ENCODE measurements at places on chromosomes 5 and 9.

- DNase-seq = no peak
Measured at GRCh38 chr5:10479154-10479721, 37.6 kb downstream of the ROPN1L start.

GRCh38 chr5:151660616-151661495 is 25.9 kb downstream of the SPARC start:
- no peak for DNase-seq

GRCh38 chr5:125113328-125113727 is 366.9 kb upstream of the ZNF608 start:
- DNase-seq = no peak

GRCh38 chr5:22850981-22851380 is 2.2 kb downstream of the CDH12 start:
- no peak for DNase-seq

DNA sequence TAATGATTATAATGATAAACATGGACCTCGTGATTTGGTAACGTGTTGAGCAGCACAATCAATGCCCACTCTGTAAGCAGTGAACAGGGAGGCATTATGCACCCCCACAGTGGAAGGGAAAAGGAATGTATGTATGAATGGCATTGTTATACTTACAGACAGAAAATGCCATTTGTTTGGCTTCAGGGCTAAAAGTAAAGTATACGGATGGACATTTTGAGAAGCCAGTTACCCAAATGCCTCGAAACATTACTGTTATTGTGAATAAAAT is 260.2 kb upstream of the PPP1R2B start:
- DNase-seq = no peak

DNA sequence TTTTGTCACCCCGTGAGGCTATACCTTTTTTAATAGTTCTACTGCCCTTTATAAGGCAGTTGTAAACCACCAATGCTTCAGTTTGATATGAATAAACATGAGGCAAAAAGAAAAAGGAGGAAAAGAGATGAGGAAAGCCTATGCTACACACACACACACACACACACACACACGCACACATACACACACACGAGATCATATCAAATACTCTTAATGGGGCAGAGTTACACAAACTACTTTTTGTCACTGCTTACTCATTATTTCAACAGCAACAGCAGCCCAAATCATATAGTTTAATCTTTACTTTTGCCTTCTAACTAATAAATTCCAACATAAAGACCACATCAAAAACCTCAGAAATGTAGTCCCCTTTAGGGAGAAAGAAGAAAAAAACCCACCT is 116.8 kb upstream of the PAM start:
- no peak for DNase-seq

DNA sequence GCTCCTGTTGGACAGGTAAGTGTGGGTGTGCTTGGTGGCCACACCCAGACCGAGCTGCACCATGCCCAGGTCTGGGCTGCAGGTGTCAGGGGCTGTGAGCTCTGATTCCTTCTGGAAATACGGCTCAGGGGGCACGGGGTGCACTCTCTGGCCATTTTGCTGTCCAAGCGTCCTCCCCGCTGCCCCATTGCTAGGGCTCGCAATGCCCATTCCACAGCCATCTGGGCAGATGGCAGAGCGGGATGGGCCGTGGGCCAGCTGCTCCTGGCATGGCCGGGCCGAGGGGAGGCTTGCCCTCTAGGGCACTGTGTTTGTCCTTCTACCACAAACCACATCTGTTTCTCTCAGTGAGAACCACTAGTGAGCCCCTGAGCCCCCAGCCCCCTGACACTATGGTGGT is 67.9 kb upstream of the RXRA start:
- DNase-seq = no peak

DNA sequence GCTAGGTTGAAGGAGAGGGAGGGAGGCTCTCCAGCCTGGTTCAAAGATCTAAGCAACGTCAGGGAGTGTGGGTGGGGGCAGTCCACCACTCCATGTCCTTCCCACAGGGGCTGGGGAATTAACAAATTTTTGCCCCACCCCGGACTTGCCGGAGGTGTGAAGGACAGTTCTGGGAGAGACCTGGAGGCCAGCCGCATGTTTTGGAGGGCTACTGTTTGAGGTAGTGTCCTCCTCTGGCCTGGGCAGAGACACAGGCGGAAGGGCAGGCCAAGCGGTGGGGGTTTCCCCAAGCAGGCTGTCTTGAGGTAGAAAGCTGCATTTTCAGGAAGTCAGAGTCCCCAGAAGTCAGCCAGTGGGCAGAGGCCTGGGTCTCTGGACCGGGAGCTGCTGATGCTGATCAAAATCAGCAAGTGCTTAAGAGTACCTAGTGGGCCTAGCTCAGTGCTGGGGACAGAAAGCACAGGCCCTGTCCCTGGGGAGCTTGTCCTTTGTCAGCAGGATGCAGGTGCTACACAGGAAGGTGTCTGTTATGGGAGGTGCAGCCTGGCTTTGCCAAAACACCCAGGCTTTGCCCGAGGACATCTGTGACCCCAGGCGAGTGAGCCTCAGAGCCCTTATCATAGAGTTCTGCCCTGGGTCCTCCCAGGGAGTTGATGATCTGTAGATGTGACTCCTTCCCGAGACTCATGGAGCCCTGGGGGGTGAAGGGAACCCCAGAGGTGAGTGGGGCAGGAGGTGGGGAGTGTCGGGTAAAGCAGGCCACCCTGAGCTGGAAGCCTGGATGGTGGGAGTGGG is 18.5 kb downstream of the JADE2 start:
- no peak for DNase-seq

DNA sequence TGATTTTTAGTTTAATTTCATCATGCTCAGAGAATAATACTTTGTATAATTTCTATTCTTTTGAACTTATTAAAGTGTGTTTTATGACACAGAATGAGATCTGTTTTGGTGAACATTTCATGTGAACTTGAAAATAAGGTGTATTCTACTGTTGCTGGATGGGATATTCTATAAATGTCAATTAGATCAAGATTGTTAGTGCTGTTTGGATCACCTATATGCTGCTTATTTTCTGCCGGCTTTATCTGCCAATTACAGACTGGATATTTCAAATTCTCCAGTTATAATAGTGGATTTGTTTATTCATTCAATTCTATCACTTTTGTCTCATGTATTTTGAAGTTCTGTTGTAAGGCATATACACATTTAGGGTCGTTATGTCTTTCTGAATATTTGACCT is 720.7 kb upstream of the RIOK2 start:
- no peak for DNase-seq

DNA sequence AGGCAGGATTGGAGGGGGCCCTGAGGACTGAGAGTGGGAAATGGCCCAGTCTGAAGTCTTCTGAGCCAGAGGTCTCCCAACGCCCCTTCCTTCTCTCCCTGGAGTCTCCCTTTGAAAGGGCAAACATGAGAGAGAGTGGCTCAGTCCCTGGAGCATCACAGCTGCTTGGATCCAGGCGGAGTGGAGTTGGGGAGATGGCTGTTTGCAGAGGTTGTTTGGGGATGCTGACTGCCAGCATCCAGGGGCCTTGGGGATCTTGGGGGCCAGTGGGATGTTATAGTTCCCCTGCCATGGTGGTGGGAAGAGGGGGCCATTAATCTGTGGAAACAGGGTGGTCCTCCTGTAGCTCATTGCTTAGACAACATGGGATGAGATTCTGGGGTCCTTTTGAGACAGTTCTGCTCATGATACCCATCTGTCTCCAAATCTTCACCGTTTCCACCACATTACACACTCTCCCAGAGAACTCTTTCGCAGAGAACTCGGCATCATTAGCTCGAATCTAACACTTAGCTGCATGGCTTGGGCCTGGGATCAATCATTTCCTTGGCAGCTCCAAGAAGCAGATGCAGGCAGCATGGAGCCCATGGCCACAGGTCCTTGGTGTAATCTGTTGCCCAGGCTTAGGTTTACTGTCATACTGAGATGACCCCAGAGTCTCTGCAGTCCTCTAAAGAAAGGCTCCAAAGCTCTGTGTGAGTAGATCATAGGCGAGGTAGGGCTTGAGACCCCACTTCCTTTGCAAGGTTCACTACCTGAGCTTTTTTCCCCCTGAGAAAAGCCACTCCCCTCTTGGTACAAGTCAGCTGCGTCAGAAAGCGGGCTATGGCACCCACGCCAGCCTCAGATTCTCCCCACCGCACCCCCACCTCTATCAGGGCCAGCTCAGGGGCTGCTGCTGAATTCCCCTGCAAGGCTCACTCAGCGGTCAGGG is 54.4 kb upstream of the SH3PXD2B start:
- DNase-seq = no peak

- DNase-seq = no peak
Measured at GRCh38 chr5:154214371-154215106, 24.0 kb downstream of the GALNT10 start.

DNA sequence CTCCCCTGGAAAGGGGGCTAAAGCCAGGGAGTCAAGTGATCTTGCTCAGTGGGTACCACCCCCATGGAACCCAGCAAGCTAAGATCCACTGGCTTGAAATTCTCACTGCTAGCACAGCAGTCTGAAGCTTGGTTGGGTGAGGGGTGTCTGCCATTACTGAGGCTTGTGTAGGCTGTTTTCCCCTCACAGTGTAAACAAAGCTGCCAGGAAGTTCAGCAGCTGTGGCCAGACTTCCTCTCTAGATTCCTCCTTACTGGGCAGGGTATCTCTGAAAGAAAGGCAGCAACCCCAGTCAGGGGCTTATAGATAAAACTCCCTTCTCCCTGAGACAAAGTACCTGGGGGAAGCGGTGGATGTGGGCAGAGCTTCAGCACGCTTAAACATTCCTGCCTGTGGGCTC is 17.1 kb upstream of the EPB41L4A start:
- no peak for DNase-seq

GRCh38 chr5:55427157-55427556 is 107.6 kb downstream of the PLPP1 start:
- no peak for DNase-seq

- DNase-seq = no peak
Measured at GRCh38 chr9:109098960-109099308, 20.8 kb downstream of the TMEM245 start.

GRCh38 chr9:104386013-104386412 is 118.0 kb upstream of the OR13F1 start:
- no peak for DNase-seq

DNA sequence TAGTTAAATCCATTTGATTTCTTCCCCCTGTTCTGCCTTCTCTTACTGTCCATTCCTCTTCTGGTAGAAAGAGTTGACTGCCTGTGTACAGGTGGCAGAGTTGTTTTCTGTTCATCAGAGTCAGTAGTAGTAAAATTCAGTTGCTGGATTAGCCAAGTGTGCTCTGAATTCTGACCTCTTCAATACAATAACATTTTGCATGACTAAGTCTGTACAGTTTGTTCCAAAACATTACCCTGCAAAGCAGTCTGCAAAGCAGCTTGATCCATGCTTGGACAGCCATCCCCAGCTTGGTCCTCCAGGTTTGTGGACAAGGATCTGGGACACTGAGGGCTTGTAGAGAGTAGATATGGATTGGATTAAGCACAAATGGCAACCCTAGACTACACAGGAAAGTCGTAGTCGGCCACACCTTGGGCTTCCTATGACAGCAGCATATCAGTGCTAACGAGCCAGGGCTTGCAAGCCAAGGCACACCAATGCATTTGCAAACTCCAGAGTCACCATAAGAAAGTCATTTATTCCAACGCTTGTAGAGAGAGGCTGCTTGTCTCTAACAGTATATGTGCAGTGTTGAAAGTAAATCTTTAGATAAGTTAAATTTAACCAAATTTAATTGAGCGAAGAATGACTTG is 25.2 kb downstream of the IL12B start:
- DNase-seq = no peak

GRCh38 chr9:137195525-137196220 is 4.9 kb downstream of the TPRN start:
- no peak for DNase-seq

DNA sequence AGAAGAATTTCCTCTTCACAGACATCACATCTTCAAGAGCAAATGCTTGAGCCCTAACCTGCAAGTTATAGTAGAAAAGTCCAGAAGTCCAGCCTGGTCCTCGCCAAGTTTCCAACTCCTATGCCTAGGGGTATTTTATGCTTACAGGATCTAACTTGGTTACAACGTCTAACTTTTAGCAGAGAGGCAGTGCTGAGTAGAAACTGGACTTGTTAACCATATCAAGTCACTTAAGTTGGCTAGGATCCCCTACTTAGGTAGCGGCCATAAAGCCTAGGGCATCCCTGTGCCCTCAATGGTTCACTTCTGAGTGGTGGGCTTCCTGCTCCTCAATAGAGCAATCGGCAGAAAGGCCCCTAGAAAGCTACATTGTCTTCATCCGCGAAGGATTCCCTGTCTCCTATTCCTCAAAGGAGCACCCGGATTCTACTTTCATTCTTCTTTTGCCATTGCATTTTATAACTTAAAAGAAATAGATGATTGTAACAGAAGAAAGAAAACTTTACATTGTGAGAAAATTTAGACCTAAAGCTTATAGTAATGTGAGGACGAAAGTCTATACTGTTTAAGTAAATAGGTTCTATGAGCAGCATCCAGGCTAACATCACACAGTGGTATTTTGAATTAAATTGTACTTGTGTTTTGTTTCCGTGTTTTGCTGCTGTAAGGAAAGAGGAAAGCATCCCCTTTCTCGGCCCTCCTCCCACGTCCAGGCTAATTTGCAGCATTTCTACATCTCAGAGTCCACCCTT is 1.3 kb upstream of the MTAP start:
- no peak for DNase-seq

- DNase-seq = no peak
Measured at GRCh38 chr5:30561771-30562170, 631.7 kb upstream of the CDH6 start.

- no peak for DNase-seq
Measured at GRCh38 chr5:126741361-126741760, 35.6 kb upstream of the LMNB1 start.

- DNase-seq = no peak
Measured at GRCh38 chr5:61758711-61759110, 426.7 kb downstream of the ZSWIM6 start.

DNA sequence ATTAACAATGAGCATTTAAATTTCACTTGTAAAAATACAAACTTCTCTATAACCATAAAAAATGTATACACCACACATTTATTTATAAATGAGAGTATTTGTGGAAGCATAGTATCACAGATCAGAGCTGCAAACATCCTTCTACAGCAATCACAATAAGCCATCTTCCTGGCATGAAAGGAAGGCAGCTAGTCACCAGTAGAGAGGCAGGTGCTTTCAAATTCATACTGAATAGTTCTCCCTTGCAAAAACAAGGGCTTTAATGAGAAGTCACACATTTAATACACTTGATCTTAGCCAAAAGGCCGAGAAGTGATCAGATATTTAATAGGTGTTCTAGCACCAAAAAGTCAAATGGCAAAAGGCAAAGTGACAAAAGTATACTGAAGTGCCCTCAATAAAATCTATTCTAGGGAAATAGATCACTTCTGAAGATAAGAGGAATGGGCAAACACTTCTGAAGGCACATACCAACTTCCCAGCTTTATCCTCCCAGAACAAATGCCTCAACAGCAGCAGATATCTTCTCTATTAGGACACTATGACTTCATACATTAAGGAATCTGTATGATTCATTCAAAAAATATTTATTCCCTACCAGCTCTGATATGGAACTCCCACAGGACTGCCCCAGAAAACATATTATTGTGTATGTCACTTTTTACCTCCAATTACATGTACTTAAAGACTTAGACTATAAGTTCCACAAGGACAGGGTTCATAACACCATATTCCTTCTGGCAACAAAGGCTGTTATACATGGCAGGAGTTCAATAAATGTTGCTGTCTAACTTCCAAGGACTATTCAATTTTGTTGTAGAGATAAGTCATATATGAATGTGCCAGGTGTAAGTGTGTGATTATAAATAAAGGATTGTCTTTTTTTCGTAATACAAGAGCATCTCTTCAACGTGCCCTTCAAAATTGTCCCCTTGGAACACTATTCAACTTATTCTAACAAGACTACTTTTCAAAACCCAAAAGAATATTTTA is 31.7 kb downstream of the MAPKAP1 start:
- DNase-seq = peak; percentile 64

GRCh38 chr9:69499959-69500358 is 172.2 kb downstream of the APBA1 start:
- DNase-seq = no peak
